ENCODE measurements at places on chromosomes 11 and 22.

DNA sequence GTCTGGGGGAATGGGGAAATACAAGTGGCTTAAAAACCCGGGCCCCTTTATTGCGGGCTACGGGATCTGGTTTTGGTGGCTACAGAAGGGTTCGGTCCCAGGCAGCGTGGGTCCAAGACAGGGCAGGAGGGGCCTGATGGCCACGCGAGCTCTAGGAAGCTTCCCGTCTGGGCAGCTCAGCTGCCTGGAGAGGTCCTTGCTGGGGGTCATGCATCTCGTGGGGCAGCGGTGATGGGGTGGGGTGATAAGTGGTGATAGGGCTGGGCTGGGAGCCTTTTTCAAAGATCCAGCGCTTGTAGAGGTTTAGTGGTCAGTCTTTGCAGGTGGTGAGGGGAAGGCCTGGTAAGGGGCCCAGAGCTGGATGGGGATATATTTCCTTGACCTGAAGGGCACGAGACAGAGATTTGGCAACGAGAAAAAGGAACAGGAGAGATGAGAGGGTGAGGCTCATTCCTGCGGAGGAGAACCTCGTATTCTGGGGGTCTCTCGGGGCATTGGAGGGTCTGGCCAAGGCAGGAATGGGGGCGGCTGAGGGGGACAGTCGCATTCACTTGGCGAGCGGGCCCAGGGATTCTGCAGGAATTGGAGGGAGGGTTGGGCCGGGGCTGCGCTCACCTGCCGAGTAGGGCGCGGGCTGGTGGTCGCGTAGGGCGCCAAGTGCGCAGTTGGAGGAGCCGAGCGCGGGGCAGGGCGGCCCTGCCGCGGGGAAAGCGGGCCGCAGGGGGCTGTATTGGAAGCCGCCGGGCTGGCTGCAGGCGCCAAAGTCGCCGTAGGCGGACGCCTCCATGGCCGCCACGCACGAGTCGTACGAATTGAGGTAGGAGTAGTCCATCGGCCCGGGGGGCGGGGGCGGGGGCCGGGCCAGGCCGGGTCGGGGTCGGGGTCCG lies 560 bp downstream of the PHOX2A start:
- no peak for DNase-seq

GRCh38 chr11:1830322-1831223 lies 4.2 kb upstream of the SYT8 start:
- DNase-seq: no peak

DNA sequence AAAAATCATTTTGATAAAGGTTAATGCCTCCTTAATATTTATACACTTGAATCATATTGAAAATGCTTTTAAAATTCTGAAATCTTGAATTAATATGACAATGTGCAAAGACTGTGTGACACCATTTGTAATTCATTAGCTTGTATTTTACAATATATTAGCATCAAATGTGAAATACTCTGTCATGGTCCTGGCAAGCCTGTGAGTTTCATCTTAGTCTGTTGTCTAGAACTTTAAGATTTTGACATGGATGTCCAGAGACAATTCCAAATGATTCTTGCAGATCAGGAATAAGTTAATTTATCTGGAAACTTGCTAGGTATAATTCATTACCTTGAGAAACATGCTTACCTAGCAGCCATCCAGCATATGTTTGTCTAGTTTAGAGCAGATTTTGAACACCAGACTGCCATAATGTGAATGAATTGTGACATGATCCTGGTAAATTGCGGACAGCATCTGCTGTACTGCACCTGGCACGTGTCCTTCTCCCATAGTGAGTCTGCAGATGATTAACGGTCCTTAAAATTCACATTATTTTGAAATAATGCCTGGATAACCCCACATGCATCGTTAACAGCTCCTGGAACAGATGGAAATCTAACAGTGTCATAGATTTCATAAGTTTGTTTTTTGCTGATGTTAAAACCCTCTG lies 34.5 kb upstream of the DEUP1 start:
- DNase-seq: no peak

GRCh38 chr22:48091060-48091650 lies 1328.7 kb downstream of the TBC1D22A start:
- DNase-seq: no peak

GRCh38 chr11:123051634-123052033 lies 10.3 kb downstream of the HSPA8 start:
- DNase-seq: no peak

GRCh38 chr11:44032299-44033085 lies 15.3 kb upstream of the ACCSL start:
- DNase-seq: no peak

GRCh38 chr11:95363708-95364107 lies 132.7 kb upstream of the SESN3 start:
- no peak for DNase-seq

GRCh38 chr22:19430890-19431541 lies 517 bp downstream of the HIRA start:
- no peak for DNase-seq

- DNase-seq: no peak
Measured at GRCh38 chr22:24485608-24486007, 9.5 kb upstream of the UPB1 start.

DNA sequence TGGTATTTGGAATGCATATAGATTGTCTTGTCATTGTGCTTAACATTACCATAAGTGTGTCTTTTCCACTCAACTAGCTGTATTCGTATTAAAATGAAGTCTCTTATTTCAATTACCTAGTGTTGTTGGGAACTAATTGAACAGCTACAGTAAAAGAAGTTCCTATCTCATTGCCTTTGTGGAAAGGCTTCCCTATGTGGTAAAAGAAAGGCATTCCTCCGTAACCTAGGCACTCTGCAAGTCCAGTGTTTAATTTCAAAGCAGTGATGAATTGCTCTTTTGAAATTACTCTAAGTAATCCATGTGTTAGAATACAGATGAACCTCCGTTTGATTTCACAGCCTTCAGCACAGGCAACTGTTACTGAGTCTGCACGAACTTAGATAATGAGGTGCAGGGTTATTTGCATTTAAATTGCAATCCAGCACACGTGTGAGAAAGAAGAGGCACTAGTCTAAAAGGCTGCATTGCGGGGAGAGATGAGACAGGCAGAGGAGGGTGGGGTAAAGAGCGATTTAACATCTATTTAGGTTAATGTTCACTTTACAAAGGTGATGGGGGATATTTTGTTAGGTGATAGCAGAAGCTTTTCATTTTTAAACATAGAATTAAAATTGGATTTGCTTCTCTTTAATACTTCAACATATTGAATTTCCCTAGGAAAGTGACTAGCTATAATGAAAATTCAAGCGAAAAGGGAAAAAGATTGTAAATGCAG lies 25.0 kb upstream of the CRTAM start:
- DNase-seq: no peak

- DNase-seq: no peak
Measured at GRCh38 chr11:129490004-129490403, 114.4 kb downstream of the BARX2 start.

GRCh38 chr11:64850979-64851567 lies 6.6 kb upstream of the CDC42BPG start:
- no peak for DNase-seq

- no peak for DNase-seq
Measured at GRCh38 chr11:62128835-62129234, 5.0 kb downstream of the INCENP start.

DNA sequence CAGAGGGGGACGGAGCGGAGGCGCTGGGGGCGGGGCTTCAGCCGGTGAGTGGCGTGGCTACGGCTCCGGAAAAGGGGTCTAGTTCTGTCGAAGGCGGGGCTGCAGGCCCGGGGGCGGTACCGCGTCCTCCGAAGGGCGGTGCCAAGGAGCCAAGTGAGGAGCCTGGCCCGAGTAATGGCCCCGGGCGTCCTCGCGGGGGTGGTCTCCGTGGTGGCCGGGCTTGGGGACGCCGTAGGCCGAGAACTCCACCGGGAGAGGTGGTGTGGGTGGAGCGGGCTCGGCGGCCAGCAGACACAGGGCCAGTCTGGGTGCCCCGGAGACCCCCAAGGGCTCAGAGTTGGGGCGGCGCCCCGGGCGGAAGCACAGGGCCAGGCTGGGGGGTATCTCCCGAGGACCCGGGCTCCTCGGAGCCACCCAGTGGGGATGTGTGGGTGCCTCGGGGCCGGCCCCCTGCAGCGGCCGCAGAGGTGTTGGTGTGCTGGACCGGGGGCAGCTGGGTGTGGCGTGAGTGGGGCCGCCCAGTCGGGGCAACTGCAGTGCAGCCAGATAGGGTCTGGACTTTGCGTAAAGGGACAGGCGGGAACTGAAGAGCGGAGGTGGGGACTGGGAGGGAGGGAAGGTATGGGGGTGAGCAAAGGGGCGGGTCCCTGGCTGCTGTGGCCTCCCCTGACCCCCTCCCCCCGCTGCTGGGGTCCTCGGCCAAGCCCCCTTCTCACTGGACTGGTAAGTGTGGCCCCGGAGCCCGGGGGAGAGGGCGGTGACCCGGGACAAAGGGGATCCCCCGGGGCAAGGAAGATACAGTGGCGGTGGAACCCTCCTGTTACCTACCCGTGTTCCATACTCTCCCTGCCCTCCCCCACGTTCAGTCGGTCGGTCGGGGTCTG lies 838 bp downstream of the FKBP2 start:
- no peak for DNase-seq

DNA sequence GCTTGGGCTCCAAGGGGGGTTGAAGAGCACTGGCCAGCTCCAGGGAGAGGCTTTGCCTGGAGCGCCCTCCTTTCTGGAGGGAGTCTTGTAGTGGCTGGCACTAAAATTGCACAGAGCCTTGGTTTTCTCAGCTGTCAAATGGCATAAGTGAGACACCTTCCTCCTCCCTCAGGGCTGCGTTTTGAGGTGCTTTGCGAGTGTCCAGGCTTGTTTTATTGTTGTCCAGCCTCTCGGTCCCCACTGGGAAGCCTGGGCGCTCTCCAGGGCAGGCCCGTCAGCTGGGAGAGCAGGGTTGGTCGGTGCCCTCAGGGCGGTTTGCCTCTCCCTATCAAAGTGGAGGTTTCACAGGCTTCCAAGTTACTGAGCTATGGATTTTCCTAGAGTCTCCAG lies 149.3 kb upstream of the B3GAT1 start:
- DNase-seq: no peak

- no peak for DNase-seq
Measured at GRCh38 chr22:39943953-39944872, 16.0 kb upstream of the TMA7B start.

GRCh38 chr11:5348551-5349194 lies 2.6 kb upstream of the OR51B6 start:
- no peak for DNase-seq

- no peak for DNase-seq
Measured at GRCh38 chr22:49348631-49349030, 479.0 kb downstream of the BRD1 start.

DNA sequence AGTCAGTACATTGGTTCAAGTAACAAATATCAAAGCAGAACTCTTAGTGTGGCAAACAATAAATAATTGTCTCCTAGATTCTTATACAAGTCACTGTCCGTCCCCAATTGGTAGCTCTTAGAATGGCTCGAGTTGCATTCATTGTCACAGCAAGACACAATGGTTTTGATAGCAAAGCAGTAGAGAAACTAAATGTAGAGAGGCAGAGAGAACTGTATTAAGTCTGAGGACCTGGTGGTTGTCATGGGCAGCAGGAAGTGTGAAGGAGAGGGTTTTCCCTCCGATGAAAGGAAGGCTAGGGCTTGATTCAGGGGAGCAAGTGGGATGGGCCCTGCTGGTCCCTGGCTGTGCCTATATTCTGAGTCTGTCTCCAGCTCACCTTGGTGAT lies 36.6 kb downstream of the RCOR2 start:
- DNase-seq: no peak

DNA sequence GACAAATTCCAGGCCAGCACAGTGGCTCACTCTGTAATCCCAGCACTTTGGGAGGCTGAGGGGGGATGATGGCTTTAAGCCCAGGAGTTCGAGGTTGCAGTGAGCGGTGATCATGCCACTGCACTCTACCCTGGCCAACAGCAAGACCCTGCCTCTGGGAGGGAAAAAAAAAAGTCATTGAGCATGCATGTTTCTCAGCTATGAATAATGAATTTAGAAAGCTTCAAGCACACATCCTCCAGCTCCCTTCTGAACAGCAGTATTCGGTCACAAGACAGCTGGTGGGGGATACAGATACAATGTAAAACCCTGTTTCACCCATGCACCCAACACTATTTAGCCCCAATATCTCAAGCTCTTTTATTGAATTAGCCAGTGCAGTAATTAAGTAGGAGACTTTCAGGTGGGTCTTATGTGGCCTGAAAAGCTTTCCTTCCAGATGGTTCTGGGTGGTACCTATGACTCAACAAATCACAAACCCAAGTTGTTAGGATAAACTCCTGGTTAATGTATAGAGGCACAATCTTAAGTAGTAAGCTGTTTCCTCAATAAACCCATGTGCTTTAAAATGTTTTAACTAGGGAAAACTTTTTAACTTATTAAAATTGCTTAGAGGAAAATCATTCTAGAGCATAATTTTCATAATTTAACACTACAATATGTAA lies 13.4 kb downstream of the PRDM10 start:
- DNase-seq: no peak

DNA sequence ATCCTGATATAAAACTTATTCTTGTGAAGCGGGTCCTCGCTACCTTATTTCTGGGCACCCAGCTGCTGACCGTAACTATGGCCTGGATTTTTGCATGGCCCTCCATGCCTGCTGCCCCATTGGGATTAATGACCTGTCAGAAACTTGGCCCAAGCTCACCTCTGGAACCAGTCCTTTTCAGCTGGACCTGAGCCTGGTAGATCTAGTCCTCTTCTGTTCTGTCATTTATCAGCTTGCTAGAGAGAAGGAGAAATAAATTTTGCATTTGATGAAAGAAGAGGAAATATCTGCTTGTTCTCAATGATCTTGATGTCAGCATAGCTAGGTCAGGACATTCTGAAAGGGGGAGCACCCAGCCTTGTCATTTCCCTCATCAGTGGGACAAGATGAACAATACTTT lies 387.8 kb upstream of the LARGE1 start:
- no peak for DNase-seq

GRCh38 chr11:60970369-60970774 lies 1.1 kb upstream of the CD6 start:
- DNase-seq: peak; percentile 77

- peak; percentile 8 for DNase-seq
Measured at GRCh38 chr11:133134314-133135173, 397.8 kb downstream of the OPCML start.

GRCh38 chr22:24686280-24686679 lies 83.3 kb downstream of the GGT1 start:
- no peak for DNase-seq

DNA sequence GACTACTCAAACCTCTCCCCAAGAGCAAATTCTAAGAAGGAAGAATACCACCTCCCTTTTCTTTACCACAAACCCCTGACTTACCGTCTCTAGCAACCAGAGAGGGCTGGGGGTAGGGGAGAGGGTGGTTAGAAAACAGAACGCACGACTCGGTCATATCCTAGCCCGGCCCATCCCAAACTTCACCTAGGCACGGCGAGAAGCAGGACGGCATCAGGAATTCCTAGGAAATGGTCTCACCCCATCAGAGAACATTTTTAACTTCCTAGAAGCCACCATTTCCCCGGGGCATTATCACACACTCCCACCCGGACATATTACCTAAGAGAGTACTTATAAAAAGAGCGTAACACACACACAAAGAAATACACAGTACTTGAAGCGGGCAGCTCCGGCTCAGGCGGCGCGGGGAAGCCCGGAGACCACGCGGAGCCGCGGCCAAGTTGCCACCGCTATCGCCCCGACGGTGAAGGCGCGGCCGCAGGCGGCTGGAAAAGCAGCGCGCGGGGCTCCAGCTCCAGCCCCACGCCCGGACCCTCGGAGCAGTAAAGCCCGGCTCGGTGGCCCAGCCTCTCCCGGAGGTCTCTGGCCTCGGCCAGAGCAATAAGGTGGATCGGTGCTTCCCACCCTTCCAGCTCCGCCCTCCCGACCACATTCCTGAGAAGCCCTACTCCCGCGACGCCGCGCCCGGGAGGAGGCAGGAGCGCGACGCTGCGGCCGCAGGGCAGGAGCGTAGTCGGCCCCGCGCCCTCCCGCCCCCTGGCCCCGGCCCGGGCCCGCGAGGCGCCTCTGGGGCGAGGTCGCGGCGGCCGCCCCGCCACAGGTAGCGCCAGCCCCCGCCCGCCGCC lies 878 bp downstream of the RRAS2 start:
- no peak for DNase-seq

Data from stimulated activated CD4-positive, alpha-beta T cell treated with anti-CD3 and anti-CD28 coated beads, Interleukin-12 subunit alpha, Interleukin-12 subunit beta, amount 100 ng/mL, for 48 hours (primary cell).